Type B pancreatic cell (in vitro differentiated cells): ENCODE measurements at places on chromosomes 2 and 18. TPM values are rescaled to one million over a fixed set of nuclear protein-coding genes. Genes with fewer than 3 reads are reported as not detected.

DNA sequence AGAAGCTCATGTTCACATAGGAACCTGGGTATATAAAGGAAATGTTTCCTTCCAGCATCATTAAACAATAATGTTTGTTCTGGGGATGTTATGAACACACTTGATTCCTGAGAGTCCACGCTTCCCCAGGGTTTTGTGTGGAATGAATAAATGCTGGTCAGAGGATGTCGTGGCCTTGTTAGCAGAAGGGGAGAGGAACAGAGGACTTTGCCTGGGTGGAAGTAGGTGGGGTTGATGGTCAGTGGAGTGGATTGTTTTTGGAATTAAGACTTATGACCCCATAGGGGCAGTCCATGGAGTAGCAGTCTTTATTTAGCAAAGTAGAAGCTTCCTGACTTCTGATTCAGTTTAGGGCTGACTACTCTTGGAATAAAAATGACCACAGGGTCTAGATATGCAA lies 139.6 kb downstream of the MYO1B start:
- no peak for DNase-seq

DNA sequence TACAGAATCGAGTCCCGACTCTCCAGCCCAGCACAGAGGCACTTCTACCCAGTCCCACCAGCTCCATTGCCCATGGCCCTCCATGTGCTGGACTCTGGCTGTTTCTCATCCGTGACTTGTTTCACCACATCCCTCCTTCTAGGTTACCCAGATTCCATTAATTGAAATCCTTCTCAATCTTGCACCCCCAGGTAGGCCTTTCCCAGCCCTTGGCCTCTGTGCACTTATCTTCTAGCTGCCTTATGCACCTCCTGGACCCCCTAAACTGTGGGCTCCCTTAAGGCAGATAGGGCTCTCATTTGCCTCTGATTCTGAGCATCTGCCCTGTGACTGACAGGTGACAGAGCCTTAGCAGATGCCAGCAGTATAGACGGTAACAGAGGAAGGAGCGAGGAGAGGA lies 9.2 kb downstream of the MYCN start:
- no peak for DNase-seq

DNA sequence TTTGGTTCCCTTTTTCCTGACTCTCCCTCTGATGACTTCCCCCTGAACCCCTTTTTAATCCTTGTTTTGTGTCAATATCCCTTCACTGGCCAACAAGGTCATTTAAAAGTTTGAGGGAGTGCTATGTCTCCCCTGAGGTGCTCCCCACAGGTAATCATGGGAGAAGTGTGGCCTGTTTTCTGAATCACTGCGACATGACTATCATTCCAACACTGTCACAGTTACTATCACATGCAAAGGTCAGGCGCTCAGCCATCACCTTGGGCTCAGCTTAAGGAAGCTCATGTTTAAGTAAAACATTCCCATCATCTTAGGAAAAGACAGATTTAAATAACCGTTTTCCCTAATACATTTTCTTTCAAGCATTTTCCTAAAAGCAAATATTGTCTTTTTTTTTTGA lies 20.9 kb upstream of the ACAA2 start:
- DNase-seq: no peak

DNA sequence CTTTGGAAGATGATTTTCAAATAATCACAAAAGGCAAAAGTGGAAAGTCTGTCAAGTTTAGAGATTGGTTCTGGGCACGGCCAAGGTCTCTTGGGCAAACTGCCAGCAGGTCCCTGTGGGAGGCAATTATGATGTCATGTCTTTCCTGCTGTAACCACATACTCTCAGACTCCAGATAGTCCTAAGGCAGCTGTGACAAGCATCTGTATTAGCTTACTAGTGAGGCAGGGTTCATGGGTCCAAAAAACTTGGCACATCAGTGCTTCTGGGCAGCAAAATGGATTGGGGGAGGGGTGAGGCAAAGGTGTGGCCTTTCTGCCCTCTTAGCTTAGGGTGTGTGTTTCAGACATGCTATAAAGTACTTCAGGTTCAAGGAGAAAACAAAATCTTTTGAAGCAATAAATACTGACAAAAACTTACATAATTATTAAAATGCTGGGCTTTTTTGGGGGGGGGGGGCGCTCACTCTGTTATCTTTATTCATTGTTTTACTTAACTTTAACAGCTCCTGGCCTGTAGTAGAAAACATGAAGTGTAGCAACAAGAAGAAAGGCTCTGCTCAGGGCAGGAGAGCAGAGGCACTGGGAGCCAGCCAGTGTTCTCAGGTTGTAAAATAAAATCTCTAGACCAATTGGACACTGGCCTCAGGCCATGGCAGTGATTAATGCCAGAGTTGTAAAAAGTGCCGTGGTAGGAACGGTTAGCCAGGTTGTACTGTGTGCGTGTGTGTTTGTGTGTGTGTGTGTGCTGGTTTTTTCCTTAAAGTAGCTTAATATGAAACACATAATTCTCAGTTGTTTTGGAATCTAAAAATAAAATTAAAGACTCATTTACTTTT lies 14.3 kb upstream of the TANC1 start:
- DNase-seq: peak; percentile 75

DNA sequence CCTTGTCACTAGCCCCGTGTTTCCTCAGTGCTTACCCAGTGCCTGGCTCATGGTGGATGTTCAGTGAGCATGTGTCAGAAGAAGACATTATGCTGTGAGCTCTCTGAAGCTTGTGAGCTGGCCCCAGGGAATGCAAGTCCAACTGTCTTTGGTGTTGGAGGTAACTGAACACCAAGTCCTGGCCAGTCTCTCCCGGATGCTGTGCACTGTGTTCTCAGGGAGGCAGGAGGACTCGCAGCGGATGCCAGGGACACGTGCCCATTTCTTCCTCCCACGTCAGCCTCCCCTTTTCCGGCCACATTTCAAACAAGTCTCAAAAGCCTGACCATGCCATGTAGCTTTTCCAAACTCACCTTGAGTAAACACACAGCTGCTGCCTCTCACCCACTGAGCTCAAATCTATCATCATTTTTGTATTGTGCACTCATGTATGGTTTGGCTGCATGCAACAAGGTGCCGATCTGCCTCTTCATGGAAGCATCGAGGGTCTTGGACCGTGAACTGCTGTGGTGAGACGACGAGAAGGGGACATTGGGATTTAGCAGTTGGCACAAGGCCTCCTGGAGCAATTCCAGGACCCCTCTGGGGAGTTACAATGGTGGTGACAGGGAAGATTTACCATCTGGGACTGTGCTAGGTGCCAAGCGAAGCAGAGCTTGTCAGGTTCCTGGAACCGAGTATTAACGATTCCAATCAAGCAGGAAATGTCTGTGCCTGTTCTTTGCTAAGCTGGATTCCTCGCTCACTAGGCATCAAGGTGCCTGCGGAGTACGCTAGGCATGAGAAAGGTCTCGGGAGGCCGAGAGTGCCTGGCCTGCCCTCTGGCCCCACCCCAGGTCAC lies 44.4 kb upstream of the MGAT4A start:
- no peak for DNase-seq

DNA sequence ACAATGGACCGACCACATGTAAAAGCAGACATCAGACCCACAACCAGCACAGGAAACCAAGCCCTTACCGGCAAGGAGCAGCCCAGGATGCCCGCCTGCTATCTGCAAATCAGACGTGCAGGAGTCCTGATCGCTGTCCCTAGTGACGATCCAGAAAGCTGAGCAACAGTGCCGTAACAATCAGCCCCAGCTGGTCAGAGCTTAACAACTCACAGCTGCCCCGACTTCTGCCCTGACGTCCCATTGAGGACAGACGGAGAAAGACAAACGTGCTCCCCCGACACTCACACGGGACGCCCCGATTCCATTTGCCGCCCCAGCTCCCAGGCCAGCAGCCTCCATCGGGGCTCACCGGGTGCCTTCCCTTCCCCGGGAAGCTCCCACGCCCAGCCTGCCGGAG lies 39.8 kb upstream of the PXDN start:
- DNase-seq: no peak

GRCh38 chr2:191115804-191116203 lies 35.0 kb downstream of the STAT4 start:
- no peak for DNase-seq

Gene DSEL
- total RNA-seq: 6.2 and 6.9 TPM in 2 replicates
